ENCODE measurements at places on chromosomes 3 and 15.

- no peak for DNase-seq
Measured at GRCh38 chr3:13093687-13094086, 20.5 kb upstream of the IQSEC1 start.

- no peak for DNase-seq
Measured at GRCh38 chr15:99578809-99579208, 13.0 kb downstream of the MEF2A start.

DNA sequence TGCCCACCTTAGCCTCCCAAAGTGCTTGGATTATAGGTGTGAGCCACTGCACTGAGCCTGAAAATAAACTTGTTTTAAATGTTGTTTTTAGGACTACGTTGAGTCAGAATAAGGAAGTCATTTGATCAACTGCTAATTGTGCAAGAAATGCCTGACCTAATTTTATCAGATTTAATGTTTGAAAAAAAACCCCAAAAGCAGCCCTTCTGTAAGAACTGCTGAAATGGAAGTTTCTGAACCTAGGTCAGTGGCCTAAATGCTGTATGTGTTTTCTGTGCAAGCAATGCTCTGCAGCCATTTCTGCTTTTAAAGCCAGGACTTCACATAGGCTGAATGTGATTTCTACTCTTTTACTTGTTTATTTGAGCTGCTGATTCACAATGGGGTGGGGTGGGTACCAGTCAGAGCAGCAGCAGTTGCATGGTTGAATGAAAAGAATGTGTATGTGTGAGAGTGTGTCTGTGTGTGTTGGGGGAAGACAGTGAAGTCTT, 6.6 kb downstream of the GPX1 start:
- DNase-seq = peak; percentile 78

DNA sequence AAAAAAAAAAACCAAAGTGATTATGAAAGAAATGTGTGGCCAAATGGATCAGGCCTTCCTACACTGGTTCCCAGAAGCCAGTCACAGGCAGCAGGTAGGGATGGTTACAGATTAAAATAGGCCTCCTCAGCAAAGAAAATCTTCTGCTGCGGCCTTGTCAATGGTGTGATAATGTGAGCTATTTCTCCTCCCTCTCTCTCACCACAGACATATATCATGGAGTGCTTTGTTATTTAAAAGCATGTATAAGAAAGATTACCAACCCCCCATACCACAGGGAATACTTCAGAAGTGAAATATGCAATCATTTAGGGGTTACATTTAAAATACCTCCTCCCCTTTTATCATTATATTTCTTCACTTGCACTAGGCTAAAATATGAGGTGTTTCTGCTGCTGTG, 32.2 kb upstream of the LRTM1 start:
- DNase-seq = no peak

- no peak for DNase-seq
Measured at GRCh38 chr15:72411111-72411510, 13.0 kb downstream of the TMEM202 start.

GRCh38 chr3:122390665-122391064, 6.7 kb downstream of the FAM162A start:
- DNase-seq = no peak

DNA sequence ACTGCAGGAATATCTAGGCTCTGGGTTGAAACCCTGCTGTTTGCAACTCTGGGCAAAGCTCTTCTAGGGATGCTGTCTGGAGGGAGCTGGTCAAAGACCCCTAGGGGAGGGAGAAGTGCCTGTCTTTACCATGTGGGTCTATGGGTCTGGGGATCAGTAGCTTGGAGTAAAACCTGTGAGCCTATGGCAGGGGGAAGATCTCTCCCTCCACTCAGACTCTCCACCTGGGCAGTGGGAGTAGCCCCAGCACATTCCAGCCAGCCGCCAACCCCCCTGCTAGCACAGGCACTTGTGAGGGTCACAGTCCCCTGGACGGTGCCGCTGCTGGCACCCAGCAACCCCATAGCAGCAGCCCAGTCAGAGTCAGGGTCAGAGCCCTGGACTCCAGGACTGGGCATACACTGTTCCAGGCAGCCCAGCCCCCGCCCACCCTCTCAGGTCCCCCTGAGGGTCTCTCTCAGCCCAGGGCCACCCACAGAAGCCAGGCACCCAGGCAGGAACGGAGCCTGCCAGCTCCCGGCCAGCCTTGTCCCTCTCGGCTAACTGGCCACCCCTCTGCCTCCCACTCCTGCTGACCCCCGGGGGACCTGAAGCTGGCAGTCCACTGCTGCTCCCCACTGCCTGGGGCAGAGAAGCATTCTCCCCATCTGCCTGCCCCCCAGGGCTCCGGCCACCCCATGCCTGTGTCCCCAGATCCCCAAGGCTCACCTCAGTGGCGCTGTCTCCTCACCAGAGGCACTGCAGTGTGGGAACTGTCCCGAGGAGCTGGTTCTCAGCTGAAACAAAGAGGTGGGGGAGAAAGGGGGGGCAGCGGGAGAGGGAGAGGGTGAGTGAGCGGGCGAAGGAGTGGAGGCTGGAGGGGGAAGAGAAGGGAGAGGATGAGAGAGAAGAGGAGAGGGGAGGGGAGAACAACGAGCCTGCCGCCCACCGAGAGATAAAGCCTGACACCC, 10.8 kb downstream of the GLYCTK start:
- no peak for DNase-seq

DNA sequence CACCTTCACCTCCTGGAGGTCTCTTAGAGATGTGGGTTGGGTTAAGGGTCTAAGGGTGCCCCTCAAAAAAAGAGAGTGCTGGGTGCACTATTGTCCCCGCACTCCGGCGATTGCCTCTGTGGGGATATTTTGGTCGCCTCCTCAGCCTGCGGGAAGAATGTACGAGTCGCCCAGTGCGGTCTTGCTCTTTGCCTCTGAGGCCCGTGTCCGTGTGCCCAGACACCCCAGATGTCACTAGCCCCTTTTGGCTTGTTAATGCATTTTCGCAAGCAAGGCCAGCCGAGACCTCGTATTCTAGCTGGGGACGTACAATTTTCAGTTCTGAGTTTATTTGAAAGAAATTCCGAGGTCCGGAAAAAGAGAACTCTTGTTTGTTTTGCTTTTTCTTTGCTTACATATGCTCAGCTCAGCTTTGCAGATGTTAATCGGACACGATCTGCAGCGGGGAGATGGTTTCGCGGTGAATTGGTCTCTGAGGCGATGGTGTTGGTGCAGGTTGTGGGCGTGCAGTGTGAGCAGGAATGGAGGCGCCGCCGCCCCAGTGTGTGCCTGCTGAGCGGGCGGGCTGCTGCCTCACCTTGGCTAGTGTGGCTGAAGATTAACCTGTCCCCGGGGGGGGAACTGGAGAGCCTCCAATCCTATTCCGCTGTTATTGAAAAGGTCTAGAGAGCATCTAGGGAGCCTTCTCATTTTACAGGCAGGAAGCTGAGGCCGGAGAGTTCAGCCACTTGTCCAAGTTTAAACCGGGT, 1.4 kb downstream of the ST6GAL1 start:
- no peak for DNase-seq

DNA sequence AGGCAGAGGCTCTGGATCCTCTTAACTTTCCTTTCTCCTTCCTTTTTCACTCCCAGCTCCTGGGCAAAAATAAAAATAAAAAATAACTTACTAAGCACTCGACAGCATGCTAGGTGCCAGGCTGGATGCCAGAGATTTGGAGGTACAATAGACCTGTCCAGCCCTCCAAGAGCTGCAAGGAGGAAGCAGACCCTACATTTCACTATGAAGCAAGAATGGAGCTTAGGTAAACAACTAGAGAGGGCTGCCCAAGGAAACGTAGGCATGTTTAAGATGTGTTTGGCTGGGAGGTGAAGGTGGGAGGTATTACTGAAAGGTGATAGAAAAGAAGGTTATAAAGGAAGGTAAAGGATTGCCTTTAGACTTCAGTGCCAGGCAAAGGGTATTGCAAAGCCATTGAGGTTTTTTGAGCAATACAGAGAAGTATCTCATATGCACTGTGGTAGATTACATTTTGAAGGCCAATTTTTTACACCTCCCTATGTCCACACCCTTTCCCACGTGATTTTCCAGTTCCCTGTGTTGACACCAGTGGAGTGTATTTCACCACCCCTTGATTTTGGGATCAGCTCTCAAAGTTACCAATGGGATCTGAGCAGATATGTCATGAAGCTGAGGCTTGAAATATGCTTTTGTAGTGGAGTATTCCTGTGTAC, 69.1 kb downstream of the DCLK3 start:
- no peak for DNase-seq

GRCh38 chr15:90402223-90402622, 14.2 kb downstream of the IQGAP1 start:
- DNase-seq = peak; percentile 74

- DNase-seq = no peak
Measured at GRCh38 chr3:114698146-114699105, 404.6 kb downstream of the TIGIT start.

- DNase-seq = no peak
Measured at GRCh38 chr3:122263974-122264588, 61.0 kb upstream of the CSTA start.

DNA sequence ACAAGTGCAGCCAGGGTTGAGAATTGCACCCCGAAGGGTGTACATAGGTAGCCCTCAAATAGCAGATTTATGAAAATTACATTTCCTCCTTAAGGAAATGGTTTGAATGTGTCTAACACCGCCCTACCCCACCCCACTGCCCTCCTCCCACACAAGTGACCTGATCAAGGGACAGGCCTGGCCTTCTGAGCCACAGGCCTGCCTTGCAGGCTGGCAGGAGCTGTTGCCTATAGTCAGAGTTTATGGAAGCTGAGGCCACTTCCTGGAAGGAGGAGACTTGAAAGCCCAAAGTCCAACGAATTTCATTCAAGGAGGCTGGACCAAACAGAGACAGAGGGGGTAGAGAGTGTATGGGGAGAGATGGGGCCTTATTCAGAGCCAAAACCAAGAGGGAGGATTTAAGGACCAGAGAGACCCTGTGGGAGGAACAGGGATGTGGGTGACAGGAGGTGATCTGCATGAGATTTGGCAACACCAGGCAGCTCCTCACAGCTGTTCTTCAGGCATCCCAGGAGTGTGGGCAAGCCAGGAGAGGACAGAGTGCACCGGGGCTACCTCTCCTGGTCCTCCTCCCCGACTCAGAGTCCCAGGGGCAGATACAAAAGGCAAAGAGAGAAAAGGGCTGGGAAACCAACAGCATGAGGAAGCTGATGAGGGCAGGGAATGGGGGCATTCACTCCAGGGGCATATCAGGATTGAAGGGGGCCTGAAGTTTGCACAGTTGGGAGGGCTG, 100.4 kb upstream of the HES1 start:
- DNase-seq = no peak

GRCh38 chr3:138132239-138132638, at the start of gene A4GNT:
Gene A4GNT (minus strand): TSS chr3:138132390. CDS start chr3:138131256, 1,134 bp downstream.
- DNase-seq = no peak

- no peak for DNase-seq
Measured at GRCh38 chr3:132916096-132916495, 122.1 kb upstream of the TMEM108 start.

DNA sequence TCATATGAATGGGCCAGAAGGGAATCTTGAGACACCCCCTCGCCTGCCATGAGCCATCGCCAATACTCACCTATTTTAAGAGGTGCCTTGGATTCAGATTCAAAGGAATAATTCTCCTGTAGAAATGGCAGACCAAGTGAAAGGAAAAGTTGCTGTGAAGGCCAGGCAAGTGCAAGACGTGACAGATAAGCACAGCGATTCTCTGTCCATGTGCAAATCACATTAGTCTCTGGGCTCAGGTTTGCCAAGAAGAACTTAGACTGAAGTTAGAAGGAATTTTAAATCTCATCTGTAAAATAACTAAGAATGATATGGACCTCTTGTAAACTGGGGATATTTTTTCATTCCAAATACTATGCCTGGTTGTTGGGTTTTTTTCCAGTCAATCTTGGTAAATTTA, 173.6 kb downstream of the UACA start:
- DNase-seq = no peak

- no peak for DNase-seq
Measured at GRCh38 chr3:167491621-167492020, 17.8 kb upstream of the SERPINI2 start.

- no peak for DNase-seq
Measured at GRCh38 chr15:27582726-27583410, 516.2 kb downstream of the OCA2 start.

- DNase-seq = no peak
Measured at GRCh38 chr3:176079785-176080184, 1117.5 kb downstream of the TBL1XR1 start.

GRCh38 chr3:195204360-195205163, 66.4 kb downstream of the XXYLT1 start:
- peak; percentile 95 for DNase-seq

GRCh38 chr3:155745795-155746550, 1.1 kb upstream of the PLCH1 start:
- DNase-seq = peak; percentile 45

- no peak for DNase-seq
Measured at GRCh38 chr3:140753865-140754754, 76.2 kb downstream of the TRIM42 start.

- no peak for DNase-seq
Measured at GRCh38 chr3:162489853-162490252, 993.2 kb downstream of the OTOL1 start.

DNA sequence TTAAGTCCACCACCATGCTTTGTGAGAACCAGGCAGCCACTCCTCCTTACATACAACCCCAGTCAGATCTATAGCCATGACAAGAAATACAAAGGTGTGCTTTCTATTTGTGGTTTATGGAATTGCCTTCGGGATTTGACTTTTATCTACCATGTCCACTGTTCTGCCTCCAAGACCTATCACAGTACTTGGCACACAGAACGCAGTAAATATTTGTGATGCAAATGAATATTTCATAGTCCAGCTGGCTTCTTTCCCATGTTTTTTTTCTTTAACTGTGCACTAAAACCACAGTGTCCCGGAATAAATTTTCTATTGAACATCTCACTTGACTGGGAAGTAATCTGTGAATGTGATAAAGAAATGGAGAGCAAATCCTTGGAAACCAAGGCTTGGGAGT, 314.7 kb downstream of the RORA start:
- no peak for DNase-seq

DNA sequence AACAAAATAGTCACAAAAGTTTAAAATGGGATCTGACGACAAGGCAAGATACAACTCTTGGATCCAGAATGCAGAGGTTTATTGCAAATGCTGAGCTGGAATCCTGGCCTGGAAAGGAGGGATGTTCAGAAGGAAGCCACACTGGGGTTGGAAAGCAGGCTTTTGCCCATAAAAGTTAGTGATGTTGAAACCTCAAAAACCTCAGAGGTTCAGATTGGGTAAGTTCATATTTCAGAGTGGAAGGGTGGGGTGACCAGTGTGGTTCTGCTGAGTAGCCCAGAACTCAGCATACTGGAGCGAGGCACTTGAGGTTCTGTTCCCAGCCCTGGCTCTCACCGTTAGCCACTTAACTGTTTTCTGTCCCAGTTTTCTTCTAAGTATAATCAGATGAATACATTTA, 114.0 kb upstream of the OSTN start:
- DNase-seq = no peak

GRCh38 chr3:197003461-197004385, 25.9 kb downstream of the MELTF start:
- DNase-seq = no peak

GRCh38 chr15:89835176-89835564, 20.5 kb upstream of the ANPEP start:
- no peak for DNase-seq

DNA sequence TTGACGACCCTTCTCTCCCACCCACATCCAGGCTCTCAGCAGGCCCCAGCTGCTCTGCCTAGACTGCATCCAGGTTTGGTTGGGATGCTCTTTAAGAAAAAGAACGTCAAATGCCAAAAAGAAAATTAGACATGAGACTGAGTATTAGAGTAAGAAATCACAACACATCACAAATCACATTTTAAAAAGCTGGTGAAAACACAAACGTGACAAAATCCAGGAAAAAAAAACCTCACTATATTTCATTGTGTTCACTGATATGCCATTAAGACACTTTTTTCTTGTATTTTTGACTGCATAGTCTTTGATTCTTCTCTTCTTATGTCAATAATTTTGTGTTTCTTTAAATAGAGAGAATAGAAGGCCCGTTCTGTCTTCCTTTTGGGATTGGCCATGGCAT, 243.7 kb downstream of the TLE3 start:
- DNase-seq = no peak

All from RCC 7860 (cell line).